Mesenteric fat pad (tissue), 1 donor: ENCODE measurements at places on chromosomes 1 and 21.

- DNase-seq: no peak
These were observed 22.0 kb upstream of the RCAN1 start for GRCh38 chr21:34636961-34637360.

DNA sequence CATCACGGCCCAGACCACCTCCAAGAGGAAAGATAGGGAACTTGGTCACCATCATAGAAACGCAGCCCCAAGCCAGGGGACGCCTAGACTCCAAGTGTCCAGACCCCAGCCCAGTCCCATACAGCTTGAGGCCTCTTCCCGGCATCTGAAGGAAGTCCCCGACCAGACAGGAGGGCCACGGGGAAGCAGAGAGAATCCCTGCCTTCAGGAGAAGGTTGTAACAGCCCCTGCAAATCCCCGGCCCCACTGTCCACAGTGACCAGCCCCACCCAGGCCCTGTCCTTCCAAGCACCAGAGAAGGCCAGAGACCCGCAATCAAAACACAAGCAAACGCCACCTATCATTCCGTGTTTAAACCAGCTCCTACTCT, 1.7 kb downstream of the SLC19A1 start:
- DNase-seq: peak; percentile 82

DNA sequence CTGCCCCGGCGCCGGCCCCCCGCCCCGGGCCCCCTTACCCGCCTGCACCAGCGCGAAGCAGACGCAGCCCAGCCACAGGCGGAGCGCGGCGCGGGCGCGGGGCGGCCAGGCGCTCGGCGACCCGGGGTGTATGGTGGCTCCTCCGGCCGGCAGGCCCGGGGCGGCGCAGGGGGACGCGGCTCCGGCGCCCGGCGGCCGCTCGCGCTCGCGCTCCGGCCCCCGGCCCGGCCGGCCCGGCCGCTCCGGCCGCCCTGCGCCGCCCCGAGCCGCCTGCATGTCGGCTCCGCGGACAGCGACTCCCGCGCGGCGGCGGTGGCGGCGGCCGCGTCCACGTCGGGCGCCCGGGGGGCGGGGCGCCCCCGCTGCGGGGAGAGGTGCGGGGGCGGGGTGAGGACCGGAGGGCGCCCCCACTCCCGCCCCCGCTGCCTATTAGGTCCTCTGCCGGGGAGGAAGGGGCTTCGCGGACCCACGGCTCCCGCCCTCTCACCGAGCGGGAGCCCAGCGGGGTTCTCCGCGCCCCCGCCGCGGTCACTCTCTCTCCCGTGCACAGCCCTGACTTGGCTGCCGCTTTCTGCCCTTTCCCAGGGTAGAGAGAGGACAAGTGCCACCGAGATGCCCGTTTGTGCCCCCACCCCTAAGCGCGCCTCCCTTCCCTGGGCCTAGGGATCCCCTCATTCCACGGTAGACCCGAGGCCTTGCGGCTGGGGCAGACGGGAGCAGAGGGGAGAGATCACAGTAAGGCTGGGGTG, at the start of gene FNDC5:
FNDC5 (minus strand) TSS at position 298 of the 749 bp plus-strand sequence.
- peak; percentile 68 for DNase-seq

GRCh38 chr1:175207971-175208370, 15.4 kb upstream of the KIAA0040 start:
- DNase-seq: no peak

DNA sequence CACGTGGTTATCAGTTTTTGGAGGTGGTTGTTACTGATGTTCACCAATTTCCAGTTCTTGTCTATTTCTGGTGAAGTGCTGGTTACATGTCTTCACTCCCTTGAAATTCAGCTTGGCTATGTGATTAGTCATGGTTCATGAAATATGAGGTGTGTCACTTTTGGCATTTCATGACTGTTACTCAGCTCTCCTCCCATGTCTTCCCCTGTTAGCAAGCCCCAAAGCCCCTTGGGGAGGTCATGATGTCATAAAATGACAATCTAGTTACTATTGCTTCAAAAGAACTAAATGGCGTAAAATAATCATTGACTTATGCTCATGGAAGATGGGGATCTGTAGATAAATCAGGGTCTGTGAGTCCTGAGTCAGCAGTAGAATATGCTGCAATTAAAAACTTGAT, 425.1 kb downstream of the SETD4 start:
- DNase-seq: no peak

GRCh38 chr1:53409695-53410094, 49.5 kb upstream of the DMRTB1 start:
- no peak for DNase-seq

DNA sequence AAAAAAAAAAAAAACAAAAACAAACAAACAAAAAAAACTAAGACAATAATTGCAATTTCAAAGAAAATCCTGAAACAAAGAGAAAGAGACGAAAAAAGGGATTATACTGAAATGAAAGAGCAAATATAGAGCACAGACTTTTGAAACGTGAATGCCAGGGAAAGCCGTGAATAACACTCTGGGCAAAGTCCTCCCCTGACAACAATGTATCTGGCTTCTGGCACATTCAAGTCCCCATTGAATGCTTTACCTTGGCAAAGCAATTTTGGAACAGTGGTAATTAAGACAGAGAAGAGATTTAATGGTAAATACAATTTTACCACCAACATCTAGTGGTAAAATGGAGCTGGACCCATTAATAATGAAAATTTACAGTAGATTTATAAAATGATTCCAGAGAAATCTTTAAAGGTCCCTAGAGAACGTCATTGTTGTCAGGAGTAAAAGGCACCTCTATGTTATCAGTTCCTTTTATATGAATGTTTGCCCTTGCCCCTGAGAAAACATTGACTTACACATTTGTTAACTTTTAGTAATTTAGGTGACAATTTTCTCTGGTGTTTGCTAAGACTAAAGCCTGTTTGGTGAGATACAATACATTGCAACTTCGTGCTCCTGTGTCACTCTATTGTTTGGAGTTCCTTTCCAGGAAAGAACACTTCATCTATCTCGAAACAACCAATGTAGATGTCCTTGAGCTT, 89.7 kb downstream of the GREM2 start:
- no peak for DNase-seq

DNA sequence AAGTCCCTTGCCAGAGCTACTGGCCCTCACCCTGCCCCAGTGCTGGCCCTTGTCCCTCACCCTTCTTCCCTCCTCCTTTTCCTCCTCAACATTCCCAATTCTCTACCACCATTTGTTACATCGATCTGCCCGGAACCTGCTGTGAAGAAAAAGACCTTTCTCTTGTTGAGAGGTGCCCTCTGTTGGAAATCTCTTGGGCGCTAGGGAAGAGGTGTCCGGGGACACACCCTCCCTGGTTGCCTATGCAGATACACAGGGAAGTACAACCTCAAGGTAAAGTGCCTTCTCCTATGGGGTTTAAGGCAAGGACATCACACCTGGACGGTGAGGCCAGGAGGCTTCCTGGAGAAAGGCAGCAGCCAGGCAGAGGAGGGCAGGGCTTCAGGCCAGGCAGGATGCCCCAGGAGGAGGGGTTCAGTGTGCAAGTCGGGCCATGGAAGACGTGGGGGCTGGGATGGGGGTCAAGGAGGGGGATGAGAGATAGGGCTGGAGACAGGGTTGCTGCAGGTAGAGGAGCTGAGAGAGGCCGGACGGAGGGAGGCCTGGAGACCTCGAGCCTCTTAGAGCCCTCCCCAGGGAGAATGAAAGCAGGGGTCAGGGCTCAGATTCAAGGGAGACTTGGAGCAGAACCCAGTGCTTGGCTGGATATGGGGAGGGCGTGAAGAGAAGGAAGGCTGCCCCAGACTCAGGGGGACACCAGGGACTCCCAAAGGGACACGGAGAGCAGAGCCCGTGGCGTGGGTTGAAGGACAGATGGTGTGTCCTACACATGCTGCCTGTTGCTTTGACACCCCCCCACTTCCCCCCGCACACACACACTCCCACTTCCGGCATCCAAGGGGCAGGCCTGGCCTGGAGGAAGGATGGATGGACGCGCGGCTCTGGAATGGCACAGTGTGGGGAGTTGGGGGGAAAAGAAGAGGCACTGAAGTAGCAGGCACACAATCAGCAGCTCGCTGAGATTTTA, 44.5 kb downstream of the RIPK4 start:
- no peak for DNase-seq

DNA sequence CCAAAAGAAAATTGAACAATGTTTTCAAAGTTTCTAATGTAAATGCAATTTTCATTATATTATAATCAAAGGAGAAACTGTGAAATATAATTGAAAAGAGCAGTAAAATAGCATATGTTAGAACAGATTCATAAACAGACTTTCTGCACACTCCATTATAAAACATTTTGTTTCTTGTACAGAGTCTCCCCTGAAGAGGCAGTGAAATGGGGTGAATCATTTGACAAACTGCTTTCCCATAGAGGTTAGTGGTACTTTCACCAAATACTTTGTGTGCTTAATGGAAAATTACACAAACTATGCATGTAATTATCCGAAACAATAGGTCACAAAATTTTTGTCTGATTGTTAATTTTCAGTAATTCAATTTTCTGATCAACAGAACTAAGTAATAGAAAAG, 1.9 kb downstream of the RGS18 start:
- no peak for DNase-seq

DNA sequence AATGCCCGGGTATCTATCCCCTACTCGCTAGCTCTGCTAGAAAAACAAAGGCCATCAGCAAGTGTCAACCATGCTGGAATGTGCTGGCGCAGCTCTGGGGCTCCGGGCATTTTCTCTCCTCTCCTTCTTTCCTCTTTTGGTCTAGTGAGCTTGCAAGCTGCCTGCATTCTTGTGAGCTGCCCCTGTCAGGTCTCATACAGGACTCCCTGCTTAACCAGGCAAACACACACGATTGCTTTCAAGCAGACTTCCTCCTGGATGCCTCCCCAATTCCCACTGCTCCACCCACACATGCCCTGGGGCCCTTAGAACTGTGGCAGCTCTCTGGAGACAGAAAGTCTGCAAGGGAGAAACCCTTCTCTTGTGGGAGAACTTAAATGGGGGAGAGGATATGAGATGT, 35.7 kb upstream of the SUCO start:
- no peak for DNase-seq

GRCh38 chr1:36764798-36765197, 269.5 kb downstream of the GRIK3 start:
- DNase-seq: peak; percentile 43

- DNase-seq: no peak
These were observed 49.5 kb downstream of the NEK7 start for GRCh38 chr1:198206292-198206691.

DNA sequence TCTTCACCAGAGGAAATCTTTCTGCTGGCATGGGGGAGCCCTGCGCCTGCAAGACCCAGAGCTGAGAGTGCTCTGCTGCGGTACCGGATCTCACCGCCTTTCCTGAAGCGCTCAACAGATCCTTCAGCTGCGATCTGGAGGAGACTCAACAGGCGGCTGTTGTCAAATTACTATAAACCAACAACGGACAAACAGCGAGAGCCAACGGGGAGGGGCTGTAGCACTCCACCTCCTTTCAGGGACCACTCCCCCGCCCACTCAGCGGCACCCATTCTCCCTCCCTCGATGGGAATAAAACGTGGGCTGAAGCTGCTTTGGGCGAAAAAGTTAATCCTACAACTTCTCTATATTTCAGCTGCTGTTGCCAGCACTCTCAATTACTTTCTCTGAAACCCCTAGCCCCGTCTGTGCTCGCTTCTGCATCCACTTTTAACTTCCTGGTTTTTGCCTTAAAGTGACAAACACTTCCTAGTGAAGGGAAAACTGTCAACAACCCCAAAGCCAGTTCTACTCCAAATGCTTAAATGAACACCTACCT, at the start of gene FMO5:
FMO5 (minus strand) TSS at position 147 of the 538 bp plus-strand sequence. CDS start 310 bp downstream, outside the sequence.
- DNase-seq: no peak

DNA sequence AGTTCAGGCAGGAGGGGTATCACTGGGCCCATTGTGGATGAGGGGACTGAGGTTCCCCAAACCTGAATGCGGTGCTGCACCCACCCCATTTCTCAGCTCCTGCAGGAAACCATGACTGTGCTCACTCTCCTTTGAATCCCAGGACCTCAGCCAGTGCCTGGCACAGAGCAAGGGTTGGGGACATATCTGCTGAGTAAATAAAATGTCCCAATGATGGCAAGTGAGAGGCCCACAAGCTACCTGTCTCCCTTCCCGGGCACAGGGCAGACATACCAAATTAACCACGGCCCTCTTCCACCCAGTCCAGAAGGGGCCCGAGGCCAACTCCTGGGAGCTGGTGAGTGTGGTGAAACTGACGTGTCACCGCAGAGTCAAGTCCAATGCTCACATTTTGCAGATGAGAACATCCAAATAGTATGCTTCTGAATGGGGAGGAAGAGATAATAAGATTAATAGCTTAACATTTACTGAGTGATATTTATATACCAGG, 97.6 kb downstream of the EPHB2 start:
- DNase-seq: no peak

GRCh38 chr1:27650539-27651175, 15.7 kb upstream of the FGR start:
- DNase-seq: no peak

DNA sequence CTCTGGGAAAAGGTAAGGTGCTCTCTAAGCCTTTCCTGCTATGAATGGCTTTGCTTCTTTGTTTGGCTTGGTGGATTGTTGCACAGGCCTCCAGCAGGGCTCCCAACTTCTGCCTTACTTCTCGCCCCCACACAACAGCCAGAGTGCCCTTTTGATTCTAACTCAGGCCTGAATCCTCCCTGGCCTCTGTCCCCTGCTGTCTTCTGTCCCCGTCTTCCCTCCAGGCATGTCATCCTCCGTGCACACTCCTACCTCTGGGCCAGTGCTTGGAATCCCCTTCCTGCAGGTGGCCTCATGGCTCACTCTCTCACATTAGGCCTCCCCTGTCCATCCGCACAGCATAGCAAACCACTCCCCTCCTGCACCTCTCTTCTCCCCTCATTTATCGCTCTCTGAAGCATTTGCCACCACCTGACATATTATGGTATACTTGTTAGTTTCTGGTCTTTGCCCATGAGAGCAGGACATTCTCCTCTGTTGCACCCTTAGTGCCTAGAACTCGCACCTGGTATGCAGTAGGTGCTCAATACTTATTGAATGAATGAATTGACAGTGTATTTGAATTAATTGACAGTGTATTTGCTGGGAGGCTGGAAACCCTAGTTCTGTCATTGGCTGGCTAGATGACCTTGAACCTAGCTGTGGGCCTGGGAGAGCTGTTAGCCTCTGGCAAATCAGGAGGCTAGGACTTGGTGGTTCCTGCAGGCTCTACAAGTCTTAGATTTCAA, 2.9 kb downstream of the ZDHHC18 start:
- no peak for DNase-seq

GRCh38 chr1:69498711-69499110, 69.0 kb upstream of the LRRC7 start:
- DNase-seq: no peak

- DNase-seq: no peak
These were observed 313.9 kb upstream of the USP24 start for GRCh38 chr1:55529017-55529416.

DNA sequence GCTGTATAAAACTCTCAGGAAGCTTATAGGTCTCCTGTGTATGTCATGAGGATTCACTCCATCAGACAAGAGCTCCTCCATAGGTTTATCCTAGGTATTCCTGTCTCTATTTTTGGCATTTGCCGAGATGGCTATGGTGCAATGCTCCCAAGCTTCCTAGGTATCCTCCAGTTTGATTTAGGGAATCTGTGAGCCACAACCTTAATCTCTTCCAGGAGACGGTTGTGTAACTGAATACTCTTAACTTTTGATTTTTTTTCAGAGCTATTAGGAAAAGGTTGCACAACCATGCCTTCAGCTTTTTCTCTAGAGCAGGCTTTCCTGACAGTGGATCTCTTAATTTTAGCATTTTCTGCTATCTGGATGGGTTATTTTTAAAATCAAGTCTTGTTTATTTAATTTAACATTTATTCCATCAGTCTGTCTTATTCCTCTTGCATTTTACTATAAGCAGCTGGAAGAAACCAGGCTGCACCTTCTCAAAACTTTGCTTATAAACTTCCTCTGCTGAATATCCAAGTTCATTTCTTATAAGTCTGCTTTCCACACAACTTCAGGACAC, 69.4 kb upstream of the BACE2 start:
- DNase-seq: no peak

GRCh38 chr1:37323486-37324377, 150.6 kb upstream of the ZC3H12A start:
- DNase-seq: no peak
